ENCODE measurements at places on chromosomes 3 and 15.

DNA sequence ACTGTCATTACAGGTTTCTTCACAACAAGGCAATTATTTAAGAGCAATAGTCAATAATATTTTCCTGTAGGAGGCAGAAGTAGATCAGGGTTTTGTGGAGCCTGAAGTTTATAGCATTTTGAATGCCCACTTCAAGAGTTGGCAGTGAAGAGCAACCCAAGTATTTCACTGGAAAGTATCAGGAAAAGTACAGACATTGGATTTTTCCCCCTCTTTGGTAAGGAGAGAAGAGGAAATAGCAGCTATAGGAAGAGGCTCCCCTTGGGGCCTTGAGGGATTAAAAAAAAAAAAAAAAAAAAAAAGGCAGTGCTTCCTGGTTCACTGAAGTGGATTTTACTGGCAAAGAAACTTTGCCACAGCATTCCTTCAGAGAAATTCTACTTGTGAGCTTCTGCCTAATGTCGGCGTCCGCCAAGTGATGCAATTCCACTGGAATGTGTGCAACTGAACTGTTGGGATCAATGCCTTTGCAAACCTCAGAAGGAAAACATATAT is 5.7 kb upstream of the CNTN6 start:
- no peak for DNase-seq

- DNase-seq, result peak; percentile 37
Observed at GRCh38 chr3:194278186-194278845, 72.8 kb downstream of the CPN2 start.

DNA sequence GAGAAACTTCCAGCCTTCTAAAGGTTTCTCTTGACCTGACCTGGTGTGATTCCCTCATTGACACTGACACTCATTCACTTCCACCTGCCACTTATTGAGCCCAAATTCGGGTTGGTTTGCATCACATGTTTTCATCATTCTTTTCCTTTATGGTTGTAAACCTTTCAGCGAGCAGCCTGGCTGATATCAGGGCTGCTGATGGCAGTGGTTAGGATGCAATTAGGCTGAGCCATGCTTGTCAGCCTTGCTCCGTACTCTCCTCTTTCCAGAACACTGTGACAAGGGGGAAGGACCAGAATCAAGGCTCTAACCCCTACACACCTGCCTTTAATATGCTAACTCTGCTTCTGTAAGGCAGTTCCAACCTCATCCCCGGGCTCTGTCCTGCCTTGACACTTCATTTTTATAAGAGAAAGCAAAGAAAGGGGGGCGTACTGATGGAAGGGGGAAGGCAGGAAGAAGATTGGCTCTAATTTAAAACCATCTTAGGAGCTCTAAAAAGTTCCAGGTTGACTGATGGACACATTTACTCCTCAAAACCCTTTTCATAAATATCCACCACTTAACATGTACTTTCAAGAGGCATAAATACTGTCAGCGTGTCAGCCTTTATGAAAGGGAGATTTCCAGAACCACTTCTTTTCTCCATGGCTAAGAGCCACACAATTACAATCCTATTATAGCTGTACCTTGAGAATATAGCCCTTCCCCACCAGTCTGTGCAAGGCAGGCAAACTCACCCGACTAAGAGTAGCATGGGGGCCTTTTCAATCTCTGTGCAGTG is 5.7 kb downstream of the NMNAT3 start:
- no peak for DNase-seq

GRCh38 chr15:93288728-93289294 is 199.8 kb upstream of the RGMA start:
- DNase-seq, result no peak

- DNase-seq, result no peak
Observed at GRCh38 chr15:78234515-78235040, at the start of gene ACSBG1. TSS of gene ACSBG1 (minus strand) at chr15:78234565. CDS start at chr15:78234501, 64 bp downstream.

DNA sequence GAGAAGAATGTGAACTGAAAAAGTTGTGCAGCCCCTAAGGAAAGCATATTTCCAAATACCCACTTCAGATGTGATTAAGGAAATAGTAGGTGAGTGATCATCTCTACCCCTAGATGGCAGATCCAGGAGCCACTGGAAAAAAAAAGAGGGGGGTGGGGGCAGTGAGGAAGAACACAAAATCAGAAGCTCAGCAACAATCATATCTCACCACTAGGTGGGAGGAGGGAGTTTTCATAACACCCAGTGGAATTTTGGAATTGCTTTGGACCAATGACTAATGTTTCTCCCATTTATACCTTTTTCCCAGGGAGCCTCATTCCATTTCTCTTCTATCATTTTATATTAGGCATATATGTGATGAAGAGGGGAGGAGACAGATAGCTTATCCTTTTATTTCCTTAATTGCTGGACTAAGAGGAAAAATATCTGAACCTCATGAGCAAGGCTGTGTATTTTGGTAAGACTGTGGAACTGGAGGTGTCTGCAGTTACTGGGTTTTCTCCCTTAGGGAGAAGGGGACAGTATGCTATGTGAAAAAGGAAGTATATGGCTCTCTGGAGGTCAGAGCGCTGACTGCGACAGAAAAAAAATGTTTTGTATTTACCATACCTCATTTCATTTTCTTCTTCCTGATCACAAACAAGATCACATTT is 363.4 kb downstream of the GAP43 start:
- DNase-seq, result peak; percentile 72

DNA sequence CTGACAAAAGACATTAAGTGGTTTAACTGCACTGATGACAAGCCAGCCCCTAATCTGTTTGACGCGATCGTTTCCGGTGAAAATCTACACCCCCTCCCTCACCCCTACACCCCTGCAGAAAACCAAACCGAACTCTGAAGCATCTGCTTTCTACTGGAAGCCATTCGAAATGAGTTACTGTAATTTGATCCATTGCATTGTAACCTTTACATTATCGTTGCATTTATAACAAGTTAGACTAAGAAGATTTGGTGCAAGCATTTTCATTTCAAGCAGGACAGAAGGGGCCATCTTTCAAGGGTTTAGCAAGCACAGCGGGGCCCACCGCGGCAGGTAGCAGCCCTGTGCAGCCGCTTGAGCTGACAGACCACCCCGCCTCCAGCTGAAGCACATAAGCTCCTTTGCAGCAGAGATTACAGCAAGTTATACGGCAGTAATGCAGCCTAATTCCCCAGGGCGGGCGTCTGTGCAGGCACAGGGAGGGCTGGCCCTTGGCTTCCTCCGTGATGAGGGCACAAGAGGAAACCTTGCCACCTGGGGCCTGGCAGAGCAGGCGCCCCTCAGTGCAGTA is 79.3 kb downstream of the CHSY1 start:
- peak; percentile 82 for DNase-seq

- peak; percentile 40 for DNase-seq
Observed at GRCh38 chr3:16355828-16356227, 90.8 kb downstream of the OXNAD1 start.

- peak; percentile 2 for DNase-seq
Observed at GRCh38 chr3:134030379-134031347, 938 bp upstream of the SLCO2A1 start.

DNA sequence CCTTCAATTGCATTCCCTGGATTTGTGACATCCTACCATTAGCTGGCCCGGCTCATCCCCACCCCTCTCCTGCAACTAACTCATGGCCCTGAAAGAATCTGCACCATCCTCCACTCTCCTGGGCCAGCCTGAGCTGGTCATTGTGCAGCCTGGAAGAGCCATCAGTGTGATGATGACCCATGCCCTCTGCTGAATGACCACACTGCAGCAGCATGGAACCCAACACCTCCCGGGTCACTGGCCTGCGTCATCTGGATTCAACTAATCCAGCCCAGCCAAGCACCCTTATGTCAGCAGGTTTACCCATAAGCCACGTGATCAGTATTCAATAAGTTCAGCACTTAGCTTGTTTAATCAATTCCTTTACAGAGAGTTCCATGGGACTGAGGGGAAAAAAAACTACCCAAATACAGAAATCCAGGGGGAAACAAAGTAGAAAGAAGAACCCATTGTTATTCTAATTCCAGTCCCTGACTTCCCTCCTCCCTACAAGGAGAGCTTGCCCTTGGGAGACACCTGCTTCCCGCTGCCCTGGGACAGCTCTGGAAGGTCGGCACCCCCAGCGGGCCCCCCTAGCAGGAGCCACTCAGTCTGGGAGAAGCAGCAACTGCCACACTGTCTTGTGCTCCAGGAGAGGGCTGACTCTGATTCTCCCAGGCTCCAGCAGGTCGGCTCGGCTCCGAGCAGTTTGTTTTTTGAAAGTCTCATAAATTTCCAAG is 309.1 kb upstream of the TLE3 start:
- no peak for DNase-seq

DNA sequence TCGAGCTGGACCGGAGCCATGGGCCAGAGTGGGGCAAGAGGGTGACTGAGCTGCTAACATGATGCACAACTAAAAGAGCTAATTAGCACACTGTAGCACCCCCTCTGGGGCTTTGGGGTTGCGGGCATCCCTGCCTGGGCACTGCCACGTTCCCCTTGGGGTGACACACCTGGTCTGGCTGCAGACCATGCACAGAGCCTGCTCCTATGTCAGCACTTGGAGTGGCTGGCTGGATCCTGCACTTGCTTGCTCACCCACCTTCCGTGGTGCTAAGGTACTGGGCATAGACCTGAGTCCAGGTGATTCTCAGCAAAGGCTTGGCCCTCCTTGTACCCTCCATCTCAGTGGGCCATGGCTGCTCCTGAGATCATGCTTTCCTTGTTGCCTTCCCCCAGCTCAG is 12.8 kb upstream of the SPTBN5 start:
- no peak for DNase-seq

DNA sequence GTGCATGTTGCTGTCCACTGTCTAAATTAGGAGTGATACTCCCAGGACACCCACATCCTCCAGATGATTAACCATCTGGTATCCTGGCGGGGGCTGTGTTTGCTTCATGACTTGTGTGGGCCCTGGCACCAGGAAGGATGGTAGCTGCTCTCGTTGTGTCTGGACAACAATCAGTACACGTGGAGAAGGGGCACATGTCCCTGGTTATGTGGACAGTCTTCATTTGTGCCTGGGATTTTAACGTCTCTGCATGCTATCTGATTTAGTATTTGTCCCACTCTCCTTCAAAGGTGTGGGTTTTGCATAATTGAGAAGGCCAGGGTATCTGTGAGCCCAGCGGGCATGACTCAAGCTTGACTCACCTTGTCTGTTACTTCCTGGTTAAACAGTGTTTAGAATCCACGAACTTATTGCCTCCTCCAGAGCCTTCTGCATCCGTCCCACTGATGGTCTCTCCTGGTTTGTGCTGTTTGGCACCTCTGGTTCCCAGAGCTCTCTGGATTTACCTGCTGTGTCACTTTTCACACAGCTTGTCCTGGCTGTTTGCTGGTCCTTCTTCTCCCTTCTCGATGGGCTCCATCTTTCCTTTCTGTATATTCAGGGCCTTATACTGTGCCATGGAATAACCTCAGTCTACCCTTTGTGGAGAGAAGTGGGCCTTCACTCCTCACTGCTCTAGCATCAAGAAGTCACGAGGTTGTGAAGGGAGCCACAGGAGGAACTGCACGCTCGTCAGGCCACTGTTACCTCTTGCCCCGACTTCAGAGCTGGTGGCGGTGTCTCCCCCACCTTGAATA is 32.5 kb downstream of the ARNT2 start:
- DNase-seq, result no peak

GRCh38 chr15:43775411-43775965 is 1.3 kb downstream of the ELL3 start:
- DNase-seq, result peak; percentile 93

GRCh38 chr3:159977295-159977694 is 11.3 kb upstream of the IL12A start:
- no peak for DNase-seq

GRCh38 chr15:80926126-80926525 is 63.5 kb downstream of the MESD start:
- DNase-seq, result no peak

- no peak for DNase-seq
Observed at GRCh38 chr3:49456466-49456865, 13.6 kb upstream of the DAG1 start.

DNA sequence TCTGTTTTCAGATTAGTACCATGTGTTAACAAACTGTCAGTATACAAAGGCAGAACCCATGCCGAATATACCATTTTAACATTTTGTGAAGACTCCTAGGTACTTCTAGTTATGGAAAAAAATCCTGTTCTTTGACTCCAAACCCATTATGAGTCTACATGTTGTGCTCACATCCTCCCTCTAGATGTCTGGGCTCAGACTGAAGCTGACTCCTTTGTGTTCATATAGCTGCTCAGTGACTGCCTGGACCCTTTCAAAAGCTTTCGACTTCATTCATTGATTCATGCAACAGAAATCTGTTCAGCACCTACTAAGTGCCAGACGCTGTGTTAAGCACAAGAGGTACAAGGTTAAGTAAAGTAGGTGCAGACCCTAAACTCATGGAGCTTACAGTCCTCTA is 60.5 kb downstream of the MEGF11 start:
- DNase-seq, result no peak

GRCh38 chr3:101038880-101039279 is 45.7 kb upstream of the ABI3BP start:
- no peak for DNase-seq

GRCh38 chr3:70744536-70744935 is 432.1 kb upstream of the MDFIC2 start:
- DNase-seq, result no peak

DNA sequence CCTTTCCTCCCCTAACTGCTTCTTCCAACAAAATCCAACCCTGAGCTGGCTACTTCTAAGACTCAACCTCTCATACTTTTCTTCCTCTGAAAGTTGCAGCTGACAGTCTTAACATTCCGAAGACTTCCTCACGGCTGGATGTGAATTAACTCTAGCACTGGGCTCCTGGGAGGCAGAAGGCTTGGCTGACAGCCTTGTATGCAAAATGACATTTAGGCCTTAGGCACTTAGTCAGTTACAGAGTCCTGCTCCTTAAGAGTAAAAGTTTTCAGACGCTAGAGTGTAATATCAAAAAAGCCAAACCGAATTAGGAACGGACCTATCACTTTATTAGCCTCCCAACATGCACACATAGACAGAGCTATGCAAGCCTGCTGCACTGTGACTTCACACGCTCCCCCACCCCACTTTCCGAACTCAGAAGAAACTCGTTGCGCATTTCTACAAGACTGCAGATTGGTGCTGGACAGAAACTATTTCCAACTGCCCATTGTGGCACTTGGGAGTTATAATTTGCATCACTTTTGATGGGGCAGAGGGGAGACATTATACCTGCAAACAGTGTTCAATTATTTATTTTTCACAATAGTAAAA is 15.5 kb upstream of the ANXA2 start:
- no peak for DNase-seq

- DNase-seq, result peak; percentile 28
Observed at GRCh38 chr15:42727750-42728381, 9.1 kb downstream of the CDAN1 start.
